Hematopoietic multipotent progenitor cell treated with erythropoietin and hydrocortisone succinate and interleukin-3 and kit ligand, for 17 days (in vitro differentiated cells): ENCODE measurements at places on chromosomes 7 and 10.

GRCh38 chr10:47306387-47307210 is 6.6 kb downstream of the GDF10 start:
- no peak for DNase-seq

GRCh38 chr7:124031919-124032318 is 948 bp downstream of the TMEM229A start:
- no peak for DNase-seq

- DNase-seq = no peak
Measured at GRCh38 chr10:59057345-59057744, 119.1 kb upstream of the PHYHIPL start.

- DNase-seq = no peak
Measured at GRCh38 chr10:117169480-117169879, 27.8 kb upstream of the KCNK18 start.

GRCh38 chr10:128028508-128029289 is 97.5 kb downstream of the MKI67 start:
- DNase-seq = no peak

- no peak for DNase-seq
Measured at GRCh38 chr10:87661861-87662785, 2.4 kb downstream of the PAPSS2 start.

DNA sequence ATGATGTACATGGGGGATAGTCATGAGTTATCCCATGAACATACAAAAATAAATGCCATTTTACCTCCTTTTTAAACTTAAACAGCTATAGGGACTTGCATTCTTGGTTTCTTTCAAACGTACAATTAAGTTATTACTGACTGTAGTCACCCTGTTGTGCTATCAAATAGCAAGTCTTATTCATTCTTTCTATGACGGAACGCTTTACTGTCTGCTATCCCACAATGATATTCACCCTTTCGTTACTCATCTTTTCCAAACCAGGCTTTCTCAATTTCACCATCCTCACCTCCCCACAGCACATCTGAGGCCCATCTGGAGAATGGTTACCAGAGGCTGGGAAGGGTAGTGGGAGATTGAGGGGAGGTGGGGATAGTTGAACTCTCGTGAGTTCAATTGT is 218.8 kb downstream of the PHF14 start:
- no peak for DNase-seq

GRCh38 chr10:69880301-69881081 is 78.8 kb downstream of the COL13A1 start:
- DNase-seq = no peak

- no peak for DNase-seq
Measured at GRCh38 chr7:152683297-152683696, 7.4 kb upstream of the XRCC2 start.

GRCh38 chr10:92691591-92692079 is 1.9 kb downstream of the HHEX start:
- DNase-seq = no peak

DNA sequence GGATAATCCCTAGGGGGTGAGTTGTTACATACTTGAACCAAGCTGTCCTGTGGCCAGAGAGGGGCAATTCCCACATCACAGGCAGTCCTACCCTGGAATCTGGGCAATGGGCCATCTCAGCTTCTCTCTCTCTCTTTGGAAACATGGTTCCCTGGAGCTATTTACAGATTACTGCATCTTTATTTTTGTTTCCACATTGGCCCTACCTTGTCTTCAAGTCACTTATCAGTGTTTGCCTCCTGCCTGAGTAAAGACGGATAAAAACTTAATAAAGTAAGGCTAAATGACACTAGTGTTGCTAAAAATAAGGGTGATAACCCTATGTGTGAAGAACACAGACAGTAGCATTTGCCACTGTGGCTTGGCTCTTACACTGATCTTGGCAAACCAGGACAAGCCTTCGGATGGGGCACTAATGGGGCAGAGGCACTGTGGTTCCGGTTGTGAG is 228.2 kb downstream of the GFRA1 start:
- no peak for DNase-seq

GRCh38 chr7:113774182-113774807 is 144.5 kb downstream of the PPP1R3A start:
- no peak for DNase-seq

- peak; percentile 41 for DNase-seq
Measured at GRCh38 chr10:133318494-133319127, 9.9 kb downstream of the ZNF511 start.

- DNase-seq = no peak
Measured at GRCh38 chr7:1290026-1290678, 57.5 kb downstream of the UNCX start.

DNA sequence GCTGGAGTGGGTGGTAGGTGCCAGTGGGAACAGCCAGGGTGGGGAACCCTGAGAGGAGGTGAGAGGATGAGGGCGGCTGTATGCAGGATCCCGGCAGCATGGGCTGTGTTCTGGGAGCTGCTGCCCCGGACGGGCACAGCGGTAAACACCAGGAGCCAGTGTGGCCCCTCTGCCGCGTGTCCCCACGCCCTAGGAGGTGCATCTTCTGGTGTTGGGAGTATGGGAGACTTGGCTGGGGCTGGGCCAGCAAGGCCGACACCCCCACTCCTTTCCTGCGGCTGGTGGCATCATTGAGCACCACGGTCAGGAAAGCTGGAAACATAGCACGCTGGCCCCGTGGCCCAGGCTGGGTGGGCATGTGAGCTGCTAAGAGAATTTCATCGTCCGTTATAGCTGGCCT is 24.4 kb upstream of the JAKMIP3 start:
- no peak for DNase-seq

DNA sequence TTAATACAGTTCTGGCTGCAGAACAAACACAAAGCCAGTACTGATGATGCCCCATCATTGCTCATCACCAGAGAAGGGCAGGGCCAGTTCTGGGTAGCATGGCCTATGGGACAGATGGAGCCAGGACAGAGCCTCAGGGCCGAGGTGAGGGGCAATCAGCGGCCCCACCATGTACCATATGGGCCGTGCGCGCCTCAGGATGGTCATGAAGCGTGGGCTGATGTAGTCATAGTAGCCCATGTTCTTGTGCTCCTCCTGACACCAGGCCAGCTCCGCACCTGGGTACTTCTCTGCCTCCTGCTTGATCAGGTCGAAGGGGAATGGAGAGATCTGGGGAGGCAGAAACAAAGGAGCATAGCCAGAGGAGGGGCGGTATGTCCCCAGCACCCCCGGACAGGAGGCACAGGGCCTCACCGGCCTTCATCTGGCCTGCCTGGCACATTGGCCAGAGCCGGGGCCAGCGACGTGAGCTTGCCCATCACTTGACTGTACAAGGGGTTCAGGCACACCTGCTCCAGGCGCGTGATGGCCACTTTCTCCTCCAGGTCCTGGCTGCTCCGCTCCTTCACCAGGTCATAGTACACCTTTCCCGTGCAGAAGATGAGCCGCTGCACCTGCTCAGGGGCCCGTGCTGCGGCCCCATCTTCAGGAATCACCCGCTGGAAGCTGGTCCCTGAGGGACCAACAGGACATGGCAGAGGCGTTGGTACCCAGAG is 26.1 kb downstream of the OGDHL start:
- DNase-seq = no peak

DNA sequence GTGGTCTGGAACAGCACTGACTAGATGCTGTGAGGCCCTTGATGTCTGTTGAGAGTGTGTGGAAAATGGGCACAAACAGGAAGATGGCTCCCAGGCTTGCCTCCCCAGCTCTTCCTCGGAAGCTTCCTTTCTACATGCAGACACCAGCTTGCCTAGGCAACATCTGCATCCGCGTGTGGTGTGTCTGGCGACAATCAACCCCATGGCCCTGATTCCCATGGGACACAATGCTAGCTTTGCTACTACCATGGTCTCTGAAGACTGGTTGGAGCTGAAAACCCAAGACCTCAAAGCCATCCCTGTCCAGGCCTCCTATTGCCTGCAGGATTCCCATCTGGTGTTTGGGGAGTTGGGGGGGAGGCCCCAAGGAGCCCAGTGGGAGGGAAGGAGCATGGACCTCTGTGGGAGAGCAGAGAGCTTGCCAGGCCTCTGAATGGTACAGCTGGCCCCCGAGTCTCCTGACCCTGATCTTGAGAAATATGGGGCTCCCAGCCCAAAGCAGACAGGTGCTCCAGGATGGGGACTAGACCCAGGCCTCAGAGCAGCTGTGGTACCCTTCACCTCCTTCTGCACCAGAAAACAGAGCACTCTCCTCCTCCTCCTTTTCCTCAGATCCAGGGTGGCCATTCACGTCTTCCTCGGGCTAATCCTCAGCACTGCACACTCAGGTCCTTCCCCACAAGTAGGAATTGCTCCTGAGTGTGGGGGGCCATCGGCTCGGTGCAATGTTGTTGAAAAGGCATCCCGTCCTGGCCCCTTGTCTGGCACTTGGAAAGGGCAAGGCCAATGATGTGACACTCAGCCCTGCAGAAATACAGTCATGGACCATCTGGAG is 57.6 kb downstream of the ARHGAP22 start:
- DNase-seq = no peak

GRCh38 chr10:349081-349480 is 213.8 kb downstream of the ZMYND11 start:
- no peak for DNase-seq

GRCh38 chr10:17423632-17424186 is 30.7 kb downstream of the ST8SIA6 start:
- no peak for DNase-seq

GRCh38 chr7:157938211-157938610 is 601.4 kb downstream of the DNAJB6 start:
- DNase-seq = no peak

- DNase-seq = no peak
Measured at GRCh38 chr7:76108540-76109233, 60.8 kb downstream of the MDH2 start.

DNA sequence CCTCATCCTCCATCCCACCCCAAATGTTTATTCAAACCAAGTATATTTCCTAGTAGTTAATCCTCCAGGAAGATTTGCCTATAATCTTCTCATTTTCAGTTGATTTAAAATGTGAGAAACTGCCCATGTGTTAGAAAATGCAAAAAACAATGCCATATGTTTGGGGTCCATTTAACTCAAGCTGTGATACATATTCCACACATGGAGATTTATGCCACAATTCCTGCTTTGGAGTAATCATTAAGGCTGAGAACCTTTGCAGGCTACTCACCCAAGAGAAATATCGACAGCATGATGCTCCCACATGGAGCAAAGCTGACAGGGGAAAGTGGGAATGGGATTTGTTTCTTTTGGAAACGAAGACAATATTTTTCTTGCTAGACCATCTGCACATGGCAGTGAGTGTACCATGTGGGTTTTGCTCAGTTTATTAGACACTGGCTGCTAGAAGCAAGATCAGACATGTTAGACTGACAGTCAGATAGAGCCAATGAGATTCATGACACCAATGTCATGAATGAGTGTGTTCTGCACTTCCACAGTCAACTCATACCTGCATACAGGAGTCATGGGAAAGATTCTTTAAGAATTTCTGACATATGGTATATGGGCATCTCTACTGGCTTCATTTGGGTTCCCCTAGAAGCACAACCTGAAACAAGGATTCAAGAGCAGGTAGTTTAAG is 3.4 kb upstream of the GRM8 start:
- no peak for DNase-seq

DNA sequence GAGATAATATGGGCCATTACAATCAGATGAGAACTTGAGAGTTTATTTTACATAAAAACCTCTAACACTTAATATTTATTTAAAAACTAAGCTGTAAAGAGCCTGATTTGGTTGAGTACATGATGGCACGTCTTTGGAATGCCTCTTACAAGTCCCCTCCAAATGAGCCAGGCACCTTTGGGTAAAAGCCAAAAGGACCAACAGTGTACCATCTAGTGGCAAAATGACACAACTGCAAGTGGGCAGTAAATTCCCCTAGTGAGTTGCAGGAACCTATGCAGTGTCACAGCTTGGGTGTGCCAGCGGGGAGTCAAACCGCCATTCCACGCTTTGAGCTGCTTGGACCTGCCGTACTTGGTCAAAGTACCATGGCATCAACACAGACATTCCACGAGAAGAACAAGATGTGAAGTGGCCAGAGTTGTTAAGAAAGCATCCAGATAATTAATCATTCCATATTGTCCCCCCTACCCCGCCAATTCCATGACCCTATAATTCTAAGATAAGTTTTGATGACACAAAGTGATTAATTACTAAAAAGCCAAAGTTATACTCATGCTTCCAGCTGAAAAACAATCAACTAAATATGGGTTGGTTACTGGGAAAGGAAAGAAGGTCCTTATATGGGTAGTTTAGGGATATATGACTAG is 115.2 kb downstream of the SORBS1 start:
- peak; percentile 87 for DNase-seq

- DNase-seq = no peak
Measured at GRCh38 chr7:105353752-105354328, 34.9 kb downstream of the SRPK2 start.

DNA sequence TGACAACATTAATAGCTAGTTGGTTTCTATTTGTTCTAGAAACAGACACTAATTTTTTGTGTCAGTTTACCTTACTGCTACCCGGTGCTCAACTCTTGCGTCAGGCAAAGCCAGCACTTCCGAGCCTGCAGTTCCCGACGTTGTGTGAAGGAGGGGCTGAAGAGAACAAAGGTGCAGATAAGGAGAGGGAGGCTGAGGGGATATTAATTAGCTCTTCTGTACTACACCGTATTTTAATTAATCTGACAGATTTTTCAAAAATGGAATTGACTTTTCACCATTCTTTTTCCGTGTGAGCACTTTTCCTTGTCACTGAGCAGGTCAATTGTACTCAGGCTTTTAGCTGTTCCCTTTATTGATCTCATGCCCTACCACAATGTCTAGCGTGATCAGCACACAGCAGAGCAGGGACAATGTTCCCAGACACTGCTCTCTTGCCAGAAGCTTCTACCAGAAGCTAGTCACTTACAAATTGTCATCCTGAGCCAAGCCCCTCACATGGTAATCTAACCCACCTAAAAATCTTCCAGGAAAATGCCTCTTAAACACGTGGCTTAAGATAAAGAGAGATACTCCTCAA is 650.5 kb upstream of the MKI67 start:
- no peak for DNase-seq

DNA sequence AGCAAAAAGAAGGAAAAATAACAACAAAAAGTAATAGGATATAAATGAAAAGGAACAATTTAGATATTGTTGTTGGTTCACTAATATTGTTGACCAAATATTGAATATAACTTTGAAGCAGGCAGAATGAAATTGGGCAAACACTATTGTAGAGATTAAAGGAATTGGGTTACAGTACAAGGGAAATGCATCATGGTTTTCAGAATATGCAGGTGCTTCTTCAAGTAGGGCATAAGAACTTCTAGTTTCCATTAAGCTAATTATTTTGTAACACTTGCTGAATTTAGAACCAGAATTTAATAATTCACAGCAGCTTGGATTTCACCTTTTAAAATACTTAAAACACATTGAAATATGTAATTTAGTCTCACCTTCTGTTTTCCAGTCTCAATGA is 36.5 kb downstream of the RPA3 start:
- DNase-seq = no peak

DNA sequence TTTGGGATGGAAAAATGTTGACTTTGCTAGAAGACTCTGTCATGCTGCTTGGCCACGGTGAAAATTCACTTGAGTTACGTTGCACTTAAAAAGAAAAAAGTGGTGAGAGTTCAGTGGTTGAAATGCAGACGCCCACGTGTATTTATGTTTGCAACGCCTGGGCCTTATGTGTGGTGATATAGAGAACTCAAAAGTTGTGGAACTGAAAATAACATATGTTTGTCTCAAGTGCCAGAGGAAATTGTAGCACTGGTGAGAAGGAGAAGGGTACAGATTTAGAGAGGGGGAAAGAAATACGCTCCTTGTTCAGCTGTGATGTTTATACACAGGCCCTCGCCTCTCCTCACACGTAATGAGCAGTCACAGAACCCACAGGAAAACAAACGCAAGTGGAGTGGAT is 73.6 kb downstream of the EMX2 start:
- no peak for DNase-seq
